ENCODE measurements at places on chromosomes 12 and 14. TPM values are rescaled to one million over a fixed set of nuclear protein-coding genes. Genes with fewer than 3 reads are reported as not detected.

The USP5 gene
- 85.3 TPM for total RNA-seq

The ETFBKMT gene
- 3.2 TPM for total RNA-seq

The SIX6 gene
- total RNA-seq: not detected

The DGKA gene
- 41.5 TPM for total RNA-seq

The SRRM4 gene
- total RNA-seq: not detected

The KRT85 gene
- total RNA-seq: not detected

The TMCC3 gene
- total RNA-seq: 27.8 TPM

The DPF3 gene
- 2.9 TPM for total RNA-seq

The C12orf43 gene
- total RNA-seq: 22.2 TPM

The PTHLH gene
- total RNA-seq: not detected

The KLHL33 gene
- total RNA-seq: 0.17 TPM

The SAMD15 gene
- 0.88 TPM for total RNA-seq

The SRGAP1 gene
- total RNA-seq: 12.9 TPM

Measured in dermis blood vessel endothelial cell (primary cell).